Lung (tissue), 17 donors: ENCODE measurements at places on chromosomes 2 and 18. TPM values are rescaled to one million over a fixed set of nuclear protein-coding genes. Genes with fewer than 3 reads are reported as not detected.

DNA sequence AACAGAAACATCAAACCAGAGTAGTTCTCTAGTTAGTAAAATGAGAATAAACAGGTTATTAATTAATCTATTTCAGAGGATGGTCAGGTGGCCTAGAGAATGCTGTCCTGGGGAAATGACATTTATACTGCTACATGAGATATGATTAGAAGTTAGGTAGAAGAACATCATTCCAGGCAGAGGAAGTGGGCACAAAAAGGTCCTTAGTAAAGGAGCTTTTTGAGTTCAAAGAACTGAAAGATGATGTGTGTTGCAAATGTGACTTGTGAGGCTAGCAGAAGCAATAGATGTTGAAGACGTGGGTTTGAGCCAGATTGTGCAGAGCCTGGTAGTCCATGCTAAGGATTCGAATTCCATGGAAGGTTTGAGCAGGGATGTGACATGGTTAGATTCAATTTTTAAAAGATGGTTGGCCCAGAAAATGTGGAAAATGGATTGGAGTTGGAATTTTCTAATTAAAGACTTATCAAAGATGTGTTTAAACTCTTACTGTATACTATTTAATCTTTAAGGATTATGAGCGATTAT lies 34.2 kb downstream of the RAB10 start:
- H3K4me1 ChIP-seq, result no peaks in the 10 kb centered on the region
- H3K27ac ChIP-seq, result no peak overlapping the region
- DNase-seq, result no peak
- H3K36me3 ChIP-seq, result peaks cover 4% of the 10 kb centered on the region
- H3K4me3 ChIP-seq, result no peak overlapping the region

DNA sequence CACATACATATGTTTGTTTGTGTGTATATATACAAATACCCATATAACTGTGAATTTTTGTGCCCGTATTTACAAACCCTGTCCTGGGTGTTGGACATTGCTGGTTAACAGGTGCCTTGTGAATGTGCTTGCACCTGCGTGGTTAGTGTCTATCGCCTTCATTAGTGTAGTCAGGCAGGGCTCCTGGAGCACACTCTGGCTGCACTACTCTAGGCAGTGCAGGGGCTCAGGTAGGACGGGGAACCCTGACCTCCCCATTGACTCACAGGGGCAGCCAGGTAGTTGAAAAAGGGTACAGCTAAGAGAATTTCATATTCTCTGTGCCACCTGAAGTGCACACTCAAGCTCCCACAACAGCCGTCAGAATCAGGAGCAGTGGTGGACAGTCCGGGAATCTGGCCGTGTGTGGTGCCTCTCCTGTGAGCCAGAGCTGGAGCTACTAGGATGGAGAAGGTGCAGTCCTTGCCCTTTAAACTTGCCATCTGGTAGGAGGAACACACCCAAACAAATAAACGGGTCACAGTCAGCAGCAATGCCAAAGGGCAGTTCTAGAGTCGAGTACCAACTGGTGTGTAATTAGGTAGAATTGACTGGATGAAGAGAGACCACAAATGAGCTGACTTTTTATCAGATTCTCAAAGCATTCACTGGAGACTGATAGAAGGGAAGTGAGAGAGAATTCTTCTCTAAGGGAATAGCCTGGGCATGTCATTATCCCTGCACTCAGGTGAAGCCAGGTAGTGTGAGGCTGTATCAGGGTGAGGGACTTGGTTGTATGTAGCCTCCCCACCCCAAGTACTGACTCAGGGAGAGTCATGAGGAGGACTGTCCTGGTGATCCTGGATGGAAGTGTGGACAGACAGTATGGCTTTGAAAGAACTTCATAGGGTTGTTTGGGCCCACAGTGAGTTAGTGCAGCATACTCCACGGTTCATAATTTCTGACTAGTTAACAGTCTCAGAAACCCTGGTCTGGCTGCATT lies 44.1 kb downstream of the FARP2 start:
- no peak for DNase-seq
- H3K4me3 ChIP-seq, result no peak overlapping the region
- no peaks in the 10 kb centered on the region for H3K4me1 ChIP-seq
- H3K27me3 ChIP-seq, result no peaks in the 10 kb centered on the region
- H3K27ac ChIP-seq, result no peak overlapping the region
- H3K36me3 ChIP-seq, result no peaks in the 10 kb centered on the region

GRCh38 chr2:231169488-231169887 lies 28.9 kb upstream of the ARMC9 start:
- no peaks in the 10 kb centered on the region for H3K27me3 ChIP-seq
- no peaks in the 10 kb centered on the region for H3K4me1 ChIP-seq
- no peak for DNase-seq
- H3K36me3 ChIP-seq, result peaks cover 34% of the 10 kb centered on the region
- no peak overlapping the region for H3K4me3 ChIP-seq

DNA sequence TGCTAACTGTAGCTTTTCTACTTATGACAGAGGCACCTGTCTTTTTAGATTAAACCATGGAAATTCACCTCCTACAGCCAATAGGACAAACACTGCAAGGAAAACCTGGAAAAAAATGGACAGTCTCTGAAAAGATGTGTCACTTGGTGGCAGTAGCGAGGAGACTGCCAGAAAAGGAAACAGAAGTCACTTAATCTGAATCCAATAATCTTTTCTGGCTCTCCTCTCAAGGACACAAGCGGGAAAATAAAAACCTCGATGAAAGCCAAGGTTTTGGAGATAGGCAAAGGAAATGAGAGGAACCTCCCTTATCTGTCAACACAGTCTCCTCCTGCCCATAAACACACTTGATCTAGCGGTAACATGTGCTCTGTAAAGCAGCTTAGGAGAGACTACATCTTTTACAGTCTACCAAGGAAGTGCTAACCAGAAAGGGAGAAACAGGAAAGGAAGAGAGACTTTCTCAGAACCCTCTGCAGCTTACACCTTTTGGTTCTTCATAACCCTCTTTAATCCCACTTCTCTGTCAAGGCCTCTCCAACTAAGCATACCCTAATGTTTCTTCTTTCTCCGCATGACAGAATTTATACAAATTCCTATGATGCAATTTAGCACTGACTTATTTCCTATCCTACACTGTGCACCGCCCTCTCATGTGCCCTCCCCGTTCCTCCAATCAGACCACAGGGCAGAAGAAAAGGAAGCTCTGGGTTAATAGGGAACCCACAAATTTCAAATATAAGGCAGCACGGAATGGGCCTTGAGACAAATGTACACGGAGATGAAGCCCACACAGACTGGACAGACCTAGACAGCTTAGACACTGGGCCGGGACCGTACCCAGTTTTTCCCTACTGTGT lies 52.8 kb downstream of the CLASP1 start:
- peak overlapping the region; percentile 83 for H3K27ac ChIP-seq
- peaks cover 12% of the 10 kb centered on the region for H3K4me1 ChIP-seq
- H3K36me3 ChIP-seq, result no peaks in the 10 kb centered on the region
- no peaks in the 10 kb centered on the region for H3K27me3 ChIP-seq

- no peak for DNase-seq
- no peaks in the 10 kb centered on the region for H3K27me3 ChIP-seq
- no peak overlapping the region for H3K27ac ChIP-seq
- H3K36me3 ChIP-seq, result no peaks in the 10 kb centered on the region
- H3K4me3 ChIP-seq, result no peak overlapping the region
These were observed 190.1 kb downstream of the PDE11A start for GRCh38 chr2:177882501-177882900.

DNA sequence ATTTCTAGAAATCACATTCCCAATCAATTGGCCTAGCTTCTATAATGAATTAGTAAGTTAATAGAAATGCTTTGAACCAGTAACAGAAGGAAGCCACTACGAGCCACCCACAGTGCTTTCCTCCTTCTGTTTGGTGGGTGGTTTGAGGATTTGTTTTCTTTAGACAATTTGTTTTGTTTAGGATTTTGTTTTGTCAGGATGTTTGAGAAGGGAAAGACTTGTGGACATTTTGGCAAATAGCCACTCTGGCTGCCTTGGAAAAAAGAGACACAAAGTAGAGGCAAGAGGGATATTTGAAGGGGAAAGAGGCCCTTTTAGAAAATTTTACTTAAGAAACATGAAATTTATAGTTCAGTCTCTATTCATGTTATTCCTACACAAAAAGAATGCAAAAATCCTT lies 47.7 kb downstream of the TANK start:
- H3K27me3 ChIP-seq, result no peaks in the 10 kb centered on the region
- no peak overlapping the region for H3K27ac ChIP-seq
- H3K4me3 ChIP-seq, result no peak overlapping the region
- H3K36me3 ChIP-seq, result peaks cover 6% of the 10 kb centered on the region

DNA sequence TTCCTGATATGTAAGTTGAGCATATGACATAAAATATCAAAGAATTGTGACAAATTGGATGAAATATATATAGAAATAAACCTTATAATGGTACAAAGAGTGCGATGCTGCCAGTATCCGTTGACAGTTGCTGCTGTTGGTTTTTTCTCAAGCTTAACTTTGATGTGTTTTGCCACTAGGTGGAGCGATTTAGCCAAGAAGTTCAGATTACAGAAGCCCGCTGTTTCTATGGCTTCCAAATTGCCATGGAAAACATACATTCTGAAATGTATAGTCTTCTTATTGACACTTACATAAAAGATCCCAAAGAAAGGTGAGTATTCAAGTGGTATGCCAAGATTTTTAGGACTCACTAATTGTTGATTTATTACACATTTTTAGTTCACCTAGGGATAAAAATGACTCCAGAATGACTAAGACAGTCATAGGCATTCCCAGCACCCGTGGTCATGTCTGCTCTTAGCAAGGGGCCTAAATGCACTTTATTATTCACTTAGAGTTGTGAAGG lies 2.1 kb downstream of the RRM2 start:
- H3K4me1 ChIP-seq, result peaks cover 11% of the 10 kb centered on the region
- no peaks in the 10 kb centered on the region for H3K27me3 ChIP-seq
- H3K27ac ChIP-seq, result no peak overlapping the region
- no peaks in the 10 kb centered on the region for H3K36me3 ChIP-seq

DNA sequence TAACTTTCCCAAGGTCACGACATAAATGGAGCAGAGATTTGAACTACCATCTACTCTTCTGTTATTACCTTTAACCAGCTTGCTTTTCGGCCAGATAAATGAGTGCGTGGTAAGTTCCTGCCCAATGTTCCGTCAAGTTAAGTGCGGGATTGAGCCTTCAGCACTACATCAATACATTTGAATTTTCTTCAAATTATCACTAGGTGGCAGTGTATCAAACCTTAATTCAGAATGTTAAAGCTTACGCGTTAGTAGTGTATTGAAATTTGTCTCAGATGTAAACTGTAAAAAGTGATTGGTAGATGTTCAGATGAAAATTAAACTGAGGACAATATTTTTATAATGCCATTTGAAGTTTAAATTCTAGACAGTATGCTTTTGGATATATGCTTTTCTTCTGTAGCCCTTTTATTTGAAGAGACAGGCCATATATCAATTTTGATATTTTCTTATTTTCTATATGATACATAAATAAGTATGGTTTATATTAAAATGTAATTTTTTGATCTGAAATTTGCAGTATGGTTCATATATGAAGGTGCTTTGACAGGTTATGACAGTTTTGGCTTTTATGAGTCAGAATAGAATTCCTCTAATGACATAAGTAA lies 681.3 kb downstream of the ADCYAP1 start:
- no peaks in the 10 kb centered on the region for H3K4me1 ChIP-seq
- no peaks in the 10 kb centered on the region for H3K36me3 ChIP-seq
- H3K27ac ChIP-seq, result no peak overlapping the region

- H3K4me3 ChIP-seq, result no peak overlapping the region
- H3K4me1 ChIP-seq, result no peaks in the 10 kb centered on the region
- H3K27ac ChIP-seq, result no peak overlapping the region
- no peaks in the 10 kb centered on the region for H3K36me3 ChIP-seq
- H3K27me3 ChIP-seq, result no peaks in the 10 kb centered on the region
These were observed 191.7 kb upstream of the NDUFV2 start for GRCh38 chr18:8910843-8911242.

DNA sequence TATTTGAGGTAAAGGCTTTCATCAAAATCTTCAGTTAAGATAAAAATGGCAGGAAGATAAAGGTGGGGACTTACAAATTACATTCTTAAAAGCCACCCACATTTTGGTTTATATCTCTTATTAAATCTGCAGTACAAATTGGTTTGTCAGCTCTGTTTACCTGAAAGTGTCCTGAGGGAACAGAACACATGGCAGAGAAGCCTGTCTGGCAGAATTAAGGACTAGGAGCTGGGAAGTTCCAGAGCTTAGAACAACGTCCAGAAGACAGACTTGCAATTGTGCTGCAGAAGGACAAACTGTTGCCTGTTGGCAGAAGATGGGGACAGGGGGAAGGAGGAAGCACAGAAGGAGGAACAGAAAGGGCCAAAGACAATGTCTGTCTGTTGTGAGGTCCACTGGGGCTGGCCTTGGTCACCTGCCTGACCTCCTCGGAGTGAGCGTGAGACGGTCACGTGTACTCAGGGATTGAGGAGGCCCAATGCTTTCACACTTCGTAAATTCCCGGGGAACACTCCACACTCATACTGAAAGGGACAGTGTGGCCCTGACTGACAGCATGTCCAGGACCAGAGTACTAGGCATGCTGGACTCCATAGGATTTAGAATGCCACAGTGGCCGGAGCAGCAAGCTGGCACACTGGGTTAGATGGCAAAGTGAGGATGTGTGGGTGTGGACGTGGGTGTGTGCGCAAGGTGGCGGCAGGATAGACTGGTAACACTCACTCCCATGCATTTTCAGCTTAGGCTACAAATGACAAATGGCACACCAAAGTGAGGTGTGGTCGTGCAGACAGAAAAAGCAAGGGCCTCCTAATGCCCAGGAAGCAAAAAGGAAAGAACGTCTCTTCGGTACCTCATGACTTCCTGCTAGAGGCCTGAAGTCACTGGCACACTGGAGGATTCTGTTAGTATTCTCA lies 210.9 kb upstream of the REV1 start:
- peaks cover 2% of the 10 kb centered on the region for H3K4me1 ChIP-seq
- no peaks in the 10 kb centered on the region for H3K36me3 ChIP-seq
- no peak for DNase-seq
- no peaks in the 10 kb centered on the region for H3K27me3 ChIP-seq

- DNase-seq, result no peak
- H3K4me3 ChIP-seq, result no peak overlapping the region
- no peak overlapping the region for H3K27ac ChIP-seq
- H3K4me1 ChIP-seq, result no peaks in the 10 kb centered on the region
- no peaks in the 10 kb centered on the region for H3K36me3 ChIP-seq
These were observed 333.6 kb downstream of the KIAA1328 start for GRCh38 chr18:37162551-37162950.

GRCh38 chr2:207318181-207318628 lies 152.5 kb upstream of the KLF7 start:
- no peaks in the 10 kb centered on the region for H3K4me1 ChIP-seq
- H3K27me3 ChIP-seq, result no peaks in the 10 kb centered on the region
- no peak overlapping the region for H3K4me3 ChIP-seq
- H3K27ac ChIP-seq, result no peak overlapping the region
- H3K36me3 ChIP-seq, result no peaks in the 10 kb centered on the region
- no peak for DNase-seq

DNA sequence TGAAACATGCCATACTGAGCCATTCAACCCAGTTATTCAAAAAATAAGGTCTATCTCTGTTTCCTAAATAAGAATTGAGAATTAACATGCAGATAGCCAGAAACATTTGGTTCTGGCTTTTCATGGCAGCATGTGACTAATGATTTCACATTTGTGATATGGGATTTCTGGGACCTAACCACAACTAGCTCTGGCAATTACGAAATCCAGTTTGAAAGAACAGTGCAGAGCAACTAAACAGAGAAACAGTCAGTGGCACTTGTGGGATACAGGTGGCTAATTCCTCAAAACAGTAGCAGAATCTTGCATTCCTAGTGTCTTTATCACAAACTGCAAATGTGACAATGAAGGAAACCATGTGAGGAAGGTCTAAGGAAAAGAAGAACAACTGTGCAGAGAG lies 637.8 kb upstream of the CHAC2 start:
- no peak for DNase-seq
- no peak overlapping the region for H3K27ac ChIP-seq
- H3K4me3 ChIP-seq, result no peak overlapping the region
- no peaks in the 10 kb centered on the region for H3K27me3 ChIP-seq

BUB1 gene
- total RNA-seq, result 2.9 TPM

MOGAT1 gene
- not detected for total RNA-seq

YES1 gene
- 61.7 TPM for total RNA-seq

MC4R gene
- 0.37 TPM for total RNA-seq
